Ovary (tissue), 10 donors: ENCODE measurements at places on chromosomes 2 and 18. TPM values are rescaled to one million over a fixed set of nuclear protein-coding genes. Genes with fewer than 3 reads are reported as not detected.
A peak's percentile ranks its signal among the peaks of the same experiment; 100 is the strongest.

- DNase-seq, result no peak
Measured at GRCh38 chr2:105407946-105408743, 9.3 kb upstream of the FHL2 start.

MYO7B gene
- total RNA-seq, result not detected

DNA sequence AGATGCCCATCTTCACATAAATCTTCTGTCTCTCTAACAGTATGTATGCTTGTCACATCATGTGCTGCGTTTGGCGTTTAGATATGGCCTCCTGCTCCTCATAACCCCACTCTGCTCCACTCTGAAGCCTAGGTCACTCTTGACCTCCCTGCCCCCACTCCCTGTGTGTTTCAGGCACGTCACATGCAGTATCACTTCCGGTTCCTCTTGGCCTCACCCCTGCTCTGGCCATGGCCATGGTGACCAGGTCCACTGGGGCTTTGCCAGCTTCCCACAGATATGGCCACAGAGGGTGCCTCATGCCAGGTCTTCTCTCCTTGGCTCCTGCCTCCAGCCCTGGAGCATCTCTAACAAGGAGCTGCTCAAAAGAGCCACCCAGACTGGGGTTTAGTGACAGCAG, 160.0 kb downstream of the RNF152 start:
- DNase-seq, result no peak

DNA sequence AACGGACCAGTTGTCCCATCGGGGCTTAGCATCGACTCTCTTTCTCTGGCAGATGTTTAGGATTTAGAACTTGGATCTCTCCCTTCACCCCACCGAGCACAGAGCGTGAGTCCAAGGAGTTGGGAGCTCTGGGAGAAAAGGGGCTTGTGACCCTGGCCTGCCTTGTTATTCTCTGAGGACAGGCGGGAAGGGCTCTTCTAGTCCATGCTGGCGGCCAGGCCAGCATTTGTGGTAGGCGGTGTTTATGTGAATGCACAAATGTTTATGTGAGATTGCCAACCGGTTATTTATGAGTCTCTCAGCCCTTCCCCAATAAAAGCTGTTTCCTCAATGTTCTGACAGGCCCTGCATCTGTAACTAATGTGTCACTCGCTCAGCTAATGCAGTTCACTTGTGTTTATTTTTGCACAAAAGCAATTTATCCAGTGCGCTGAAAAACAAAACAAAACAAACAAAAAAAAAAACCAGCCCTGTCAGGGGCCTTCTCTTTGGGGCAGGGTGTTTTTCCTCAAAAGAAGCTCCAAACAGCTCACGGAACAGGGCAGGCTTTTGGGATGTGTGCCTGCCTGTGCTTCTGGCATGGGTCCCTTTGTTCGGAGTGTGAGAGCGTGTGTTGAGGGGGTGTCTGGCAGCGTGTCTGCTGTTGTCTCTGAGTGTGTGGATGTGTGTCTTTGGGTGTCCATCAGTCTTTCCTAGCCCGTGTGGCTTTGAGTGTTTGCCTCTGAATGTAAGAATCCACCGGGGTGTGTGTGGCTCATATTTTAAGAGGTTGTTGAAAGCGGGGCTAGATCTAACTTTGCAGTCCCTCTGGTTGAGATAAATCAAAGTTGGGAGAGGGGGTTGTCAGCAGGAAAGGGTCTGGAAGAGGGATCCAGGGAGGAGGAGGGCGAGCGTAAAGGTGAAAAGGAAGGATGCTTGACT, 52.8 kb upstream of the HAAO start:
- DNase-seq, result peak; percentile 61

GRCh38 chr18:45562567-45563479, 52.5 kb upstream of the SLC14A2 start:
- DNase-seq, result no peak

- no peak for DNase-seq
Measured at GRCh38 chr2:36185624-36186023, 170.0 kb upstream of the CRIM1 start.

- no peak for DNase-seq
Measured at GRCh38 chr2:63268946-63269345, 218.3 kb downstream of the OTX1 start.

- peak; percentile 76 for DNase-seq
Measured at GRCh38 chr2:120919771-120920453, 184.2 kb downstream of the GLI2 start.
